ENCODE measurements at places on chromosomes 11 and 22.

DNA sequence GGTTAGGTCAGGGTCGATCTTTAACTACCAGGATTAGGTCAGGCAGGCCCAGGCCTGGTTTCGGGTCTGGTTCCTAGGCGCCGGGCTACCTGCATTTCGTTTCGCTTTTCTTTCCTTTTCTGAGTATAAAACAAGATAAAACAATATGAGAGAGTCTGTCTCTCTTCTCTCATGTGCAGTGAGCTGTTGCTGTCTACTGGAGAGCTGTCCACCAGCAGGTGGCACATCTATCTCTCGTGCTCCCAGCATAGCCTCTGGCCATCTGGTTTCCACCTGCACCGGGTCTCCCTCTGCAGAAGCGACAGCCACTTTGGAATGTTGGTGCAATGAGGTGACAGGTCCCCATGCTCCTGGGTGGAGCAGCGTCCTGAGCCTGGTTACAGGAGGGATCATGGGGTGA is 27.6 kb downstream of the RIBC2 start:
- no peak for DNase-seq

DNA sequence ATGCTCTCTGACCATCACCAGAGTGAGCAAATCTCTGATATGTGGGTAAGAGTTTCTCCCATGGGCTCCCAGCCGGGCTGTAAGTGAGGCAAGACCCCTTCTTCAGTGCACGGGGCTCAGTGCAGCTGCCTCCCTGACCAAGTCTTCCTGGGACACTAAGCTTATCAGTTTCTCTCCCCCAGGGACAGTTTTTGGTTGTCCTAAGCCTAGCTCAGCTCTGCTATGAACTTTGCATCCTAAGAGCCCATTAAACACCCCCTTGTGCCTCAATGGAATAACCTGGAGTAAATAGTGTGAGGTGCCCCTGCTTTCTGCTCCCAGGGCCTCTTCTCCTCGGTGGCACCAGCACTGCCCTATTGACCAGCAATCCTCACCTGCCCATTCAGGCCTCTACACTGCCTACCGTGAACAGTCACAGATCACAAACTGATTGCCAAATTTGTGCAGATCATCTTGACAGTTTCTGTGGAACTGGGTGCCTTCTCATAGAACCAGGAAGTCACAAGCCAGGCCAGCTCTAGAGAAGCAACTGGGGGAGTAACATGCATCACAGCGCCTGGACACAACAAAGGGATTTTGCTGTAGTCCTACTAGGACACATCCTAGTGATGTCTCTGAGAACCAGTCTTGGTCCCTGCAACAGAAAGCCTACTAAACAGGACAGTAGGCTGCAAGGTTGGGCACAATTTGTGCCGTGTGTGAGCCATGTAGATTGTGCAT is 19.5 kb upstream of the IGLL5 start:
- DNase-seq: no peak

DNA sequence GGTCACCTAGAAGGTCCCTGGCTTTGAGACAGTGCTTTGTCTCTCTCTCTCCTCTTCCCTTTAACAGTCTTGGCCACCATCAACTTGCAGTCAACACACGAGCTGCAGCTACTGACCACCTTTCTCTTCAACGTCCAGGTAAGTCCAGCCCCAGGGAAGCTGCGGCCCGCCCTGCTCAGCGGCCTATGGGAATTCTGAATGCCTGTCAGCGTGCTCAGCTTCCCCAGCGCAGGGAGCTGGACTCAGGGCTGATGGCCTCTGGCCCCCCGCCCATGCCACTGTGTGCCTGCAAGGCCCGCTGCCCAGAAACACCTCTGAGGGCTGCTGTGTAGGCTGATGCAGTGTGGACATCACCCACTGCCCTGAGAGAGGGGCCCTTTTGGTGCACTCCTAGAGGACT is 32.5 kb downstream of the GLB1L2 start:
- DNase-seq: no peak

GRCh38 chr11:116557282-116557681 is 215.5 kb downstream of the BUD13 start:
- no peak for DNase-seq

GRCh38 chr11:118304568-118305248 is at the start of gene CD3E:
Gene CD3E, plus strand, starts transcription at chr11:118304730. Its CDS starts 223 bp downstream, at chr11:118304953.
- no peak for DNase-seq

GRCh38 chr22:22080270-22080669 is 97.7 kb upstream of the TOP3B start:
- DNase-seq: no peak

Measured in activated naive CD8-positive, alpha-beta T cell treated with anti-CD3 and anti-CD28 coated beads, Interleukin-2, amount 50 U/mL, for 16 hours (primary cell).